ENCODE measurements at places on chromosomes 13 and 19.

DNA sequence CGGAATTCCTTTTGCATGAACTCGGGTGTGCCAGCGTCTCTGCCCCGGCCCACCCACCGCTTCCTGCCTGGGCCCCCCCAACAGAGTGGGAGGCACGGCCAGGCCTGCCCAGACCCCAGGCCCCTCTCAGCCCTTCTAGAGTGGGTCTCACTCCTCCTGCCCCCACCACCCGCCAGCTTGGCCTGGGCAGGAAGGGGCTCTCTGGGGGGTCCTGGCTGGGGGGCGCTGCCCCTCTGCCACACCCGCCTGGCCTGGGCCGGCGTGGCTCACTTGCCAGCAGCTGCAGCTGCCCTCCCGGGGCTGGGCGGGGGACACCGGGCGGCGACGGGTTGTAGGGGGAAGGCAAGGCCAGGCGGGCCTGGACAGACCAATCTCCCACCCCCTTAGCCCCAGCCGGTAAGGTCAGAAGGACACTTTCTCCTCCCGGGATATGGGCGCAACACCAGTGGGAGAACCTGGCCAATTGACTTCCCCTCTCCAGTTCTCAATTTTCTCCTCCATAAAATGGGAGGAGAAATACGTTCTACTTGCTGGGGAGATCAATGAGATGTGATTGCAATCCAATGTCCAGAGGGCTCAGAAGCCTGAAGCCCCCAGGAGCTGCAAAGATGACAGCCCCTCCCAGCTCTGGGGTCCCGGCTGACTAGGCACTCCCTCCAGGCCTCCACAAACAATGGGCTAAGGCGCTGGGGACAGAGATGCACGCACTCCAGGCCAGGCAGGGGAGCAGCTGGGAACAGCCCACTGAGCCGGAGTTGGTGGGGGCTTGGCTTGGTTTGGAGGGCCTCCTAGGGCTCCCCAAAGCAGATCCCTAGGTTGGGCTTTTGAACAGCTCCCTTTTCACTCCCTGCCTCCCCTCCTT is 2.4 kb downstream of the CRLF1 start:
- DNase-seq: no peak

GRCh38 chr19:5271145-5271544 is 69.5 kb downstream of the PTPRS start:
- DNase-seq: no peak

DNA sequence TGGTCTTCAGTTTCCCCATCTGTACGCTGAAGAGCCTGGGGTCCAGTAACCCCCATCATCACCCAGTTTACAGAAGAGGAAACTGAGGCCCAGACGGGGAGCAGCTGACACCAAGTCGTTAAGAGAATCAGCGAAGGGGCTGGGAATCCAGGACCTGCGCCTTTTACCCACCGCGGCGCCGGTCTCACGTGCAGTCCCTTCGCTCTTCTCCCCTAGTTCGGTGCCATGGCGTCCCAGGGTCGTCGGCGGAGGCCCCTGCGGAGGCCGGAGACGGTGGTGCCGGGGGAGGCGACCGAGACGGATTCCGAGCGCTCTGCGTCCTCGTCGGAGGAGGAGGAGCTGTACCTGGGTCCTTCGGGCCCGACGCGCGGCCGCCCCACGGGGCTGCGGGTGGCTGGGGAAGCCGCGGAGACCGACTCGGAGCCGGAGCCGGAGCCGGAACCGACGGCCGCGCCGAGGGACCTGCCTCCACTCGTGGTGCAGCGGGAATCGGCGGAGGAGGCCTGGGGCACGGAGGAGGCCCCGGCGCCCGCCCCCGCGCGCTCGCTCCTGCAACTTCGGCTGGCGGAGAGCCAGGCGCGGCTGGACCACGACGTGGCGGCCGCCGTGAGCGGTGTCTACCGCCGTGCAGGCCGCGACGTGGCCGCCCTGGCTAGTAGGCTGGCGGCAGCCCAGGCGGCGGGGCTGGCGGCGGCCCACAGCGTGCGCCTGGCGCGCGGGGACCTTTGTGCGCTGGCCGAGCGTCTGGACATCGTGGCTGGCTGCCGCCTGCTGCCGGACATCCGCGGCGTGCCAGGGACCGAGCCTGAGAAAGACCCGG is 698 bp downstream of the BLOC1S3 start:
- DNase-seq: no peak

- DNase-seq: no peak
Measured at GRCh38 chr19:33374236-33374714, 766 bp downstream of the CEBPG start.

DNA sequence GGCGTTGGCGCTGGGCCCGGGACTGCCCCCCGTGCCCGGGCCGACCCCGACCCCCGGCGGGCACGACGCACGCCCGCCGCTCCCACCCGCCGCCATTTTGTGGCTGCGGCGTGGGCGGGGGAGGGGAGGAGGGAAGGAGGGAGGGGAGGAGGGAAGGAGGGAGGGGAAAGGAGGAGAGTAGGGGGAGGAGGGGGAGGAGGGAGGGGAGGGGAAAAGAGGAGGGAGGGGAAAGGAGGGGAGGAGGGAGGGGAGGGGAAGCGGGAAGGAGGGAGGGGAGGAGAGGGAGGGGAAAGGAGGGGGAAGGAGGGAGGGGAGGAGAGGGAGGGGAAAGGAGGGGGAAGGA is at the start of gene BTBD2:
BTBD2 (minus strand) TSS at position 107 of the 343 bp plus-strand sequence; CDS start at position 96, 11 bp downstream.
- no peak for DNase-seq

- DNase-seq: no peak
Measured at GRCh38 chr13:40452038-40452666, 214.3 kb downstream of the FOXO1 start.

GRCh38 chr13:38213314-38213713 is 136.3 kb upstream of the UFM1 start:
- no peak for DNase-seq

GRCh38 chr13:112343591-112343990 is 32.6 kb upstream of the SPACA7 start:
- no peak for DNase-seq

DNA sequence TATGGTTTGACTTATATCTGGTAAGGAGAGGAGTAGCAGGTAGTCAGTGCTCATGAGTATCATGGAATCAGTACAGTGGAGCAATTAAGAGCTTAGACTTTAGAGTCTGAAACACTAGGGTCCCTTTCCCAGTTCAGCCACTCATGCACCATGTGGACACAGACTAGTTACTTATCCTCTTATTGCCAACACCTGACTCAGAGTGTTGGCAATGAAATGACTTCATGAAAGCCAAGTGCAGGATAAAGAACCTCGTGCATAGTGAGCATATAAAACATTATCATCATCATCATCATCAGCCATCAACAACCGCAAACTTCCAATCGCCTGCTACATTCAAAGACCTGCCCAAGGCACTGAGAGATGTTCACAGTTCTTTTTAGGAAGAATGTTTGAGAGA is 164.2 kb downstream of the FOXO1 start:
- DNase-seq: no peak

GRCh38 chr13:33119856-33120543 is 103.8 kb downstream of the KL start:
- DNase-seq: no peak

DNA sequence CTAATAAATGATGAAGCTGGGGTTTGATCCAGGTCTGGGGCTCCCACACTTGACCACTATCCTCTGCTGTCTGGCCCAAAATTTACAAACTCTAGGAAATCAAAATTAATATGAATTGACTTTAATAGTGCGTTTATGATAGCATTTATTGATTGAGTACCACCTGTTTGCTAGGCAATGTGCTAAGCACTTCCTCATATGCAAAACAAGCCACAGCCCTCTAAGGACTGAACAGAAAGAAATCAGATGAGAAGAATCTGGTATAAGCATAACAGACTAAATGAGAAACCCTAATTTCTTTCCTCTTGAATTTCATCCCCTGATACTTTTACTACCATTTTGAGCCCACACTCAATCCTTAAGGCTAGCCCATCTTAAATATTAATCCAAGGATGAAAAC is 6.6 kb upstream of the MLNR start:
- no peak for DNase-seq

GRCh38 chr19:46660551-46661019 is 397 bp downstream of the DACT3 start:
- no peak for DNase-seq

DNA sequence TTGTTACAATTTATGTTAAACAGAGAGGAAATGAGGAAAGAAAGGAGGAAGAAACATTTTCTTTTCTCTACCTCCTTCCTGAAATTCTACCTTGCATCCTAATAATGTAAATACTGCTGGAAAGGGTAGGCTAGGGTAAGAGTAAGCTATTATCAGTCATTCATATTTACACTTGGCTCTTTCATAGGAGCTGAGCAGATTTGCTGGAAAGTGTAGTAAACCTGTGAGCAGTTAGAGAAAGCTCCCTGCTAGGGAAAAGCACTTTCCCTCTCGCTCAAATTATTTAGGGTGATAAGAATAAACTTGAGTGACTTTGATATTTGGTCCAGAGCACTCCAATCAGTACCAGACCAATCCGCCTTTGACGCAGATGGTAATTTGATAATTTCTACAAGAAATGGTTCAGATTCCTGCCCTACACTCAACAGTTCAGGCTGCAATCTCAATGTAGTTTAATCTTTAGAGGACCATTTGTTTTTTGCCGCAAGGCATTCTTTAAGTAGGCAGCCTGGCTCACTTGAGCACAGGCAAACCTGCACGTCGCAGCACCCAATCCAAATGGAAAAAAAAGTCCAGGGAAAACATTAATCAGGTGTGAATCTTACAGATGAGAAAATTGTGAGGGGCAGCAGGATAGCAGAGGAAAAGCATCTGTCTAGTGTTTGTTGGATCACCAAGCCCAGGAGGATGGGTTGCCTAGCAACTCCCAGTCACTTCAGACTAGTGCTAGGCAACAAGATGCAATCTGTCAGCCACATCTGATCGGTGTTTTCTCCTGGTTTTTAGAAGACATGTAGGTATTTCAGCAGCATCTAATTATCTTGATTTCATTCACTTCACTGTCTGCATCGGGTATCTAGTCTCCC is 68.6 kb upstream of the KL start:
- DNase-seq: peak; percentile 8

- DNase-seq: peak; percentile 67
Measured at GRCh38 chr19:18317961-18318800, 4.7 kb downstream of the LSM4 start.

- DNase-seq: no peak
Measured at GRCh38 chr13:69324090-69324886, 783.3 kb upstream of the ATXN8OS start.

DNA sequence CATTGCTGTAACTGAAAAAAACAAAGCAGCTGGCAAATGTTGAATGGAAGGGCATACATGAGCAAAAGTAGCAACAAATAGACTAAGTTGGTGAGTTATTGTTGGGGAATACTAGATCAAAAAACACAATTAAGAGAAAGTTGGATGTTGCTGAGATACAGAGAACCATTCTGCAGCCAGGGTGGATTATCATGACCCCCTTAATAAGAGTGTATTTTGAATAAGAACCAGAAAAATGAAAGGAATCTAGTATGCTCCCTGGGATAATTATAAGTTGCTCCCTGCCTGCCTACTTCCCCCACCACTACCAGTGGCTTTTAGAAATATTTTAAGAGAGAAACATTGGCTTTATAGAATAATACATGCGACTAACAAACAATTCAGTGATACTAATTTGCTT is 14.5 kb upstream of the TRPC4 start:
- no peak for DNase-seq

DNA sequence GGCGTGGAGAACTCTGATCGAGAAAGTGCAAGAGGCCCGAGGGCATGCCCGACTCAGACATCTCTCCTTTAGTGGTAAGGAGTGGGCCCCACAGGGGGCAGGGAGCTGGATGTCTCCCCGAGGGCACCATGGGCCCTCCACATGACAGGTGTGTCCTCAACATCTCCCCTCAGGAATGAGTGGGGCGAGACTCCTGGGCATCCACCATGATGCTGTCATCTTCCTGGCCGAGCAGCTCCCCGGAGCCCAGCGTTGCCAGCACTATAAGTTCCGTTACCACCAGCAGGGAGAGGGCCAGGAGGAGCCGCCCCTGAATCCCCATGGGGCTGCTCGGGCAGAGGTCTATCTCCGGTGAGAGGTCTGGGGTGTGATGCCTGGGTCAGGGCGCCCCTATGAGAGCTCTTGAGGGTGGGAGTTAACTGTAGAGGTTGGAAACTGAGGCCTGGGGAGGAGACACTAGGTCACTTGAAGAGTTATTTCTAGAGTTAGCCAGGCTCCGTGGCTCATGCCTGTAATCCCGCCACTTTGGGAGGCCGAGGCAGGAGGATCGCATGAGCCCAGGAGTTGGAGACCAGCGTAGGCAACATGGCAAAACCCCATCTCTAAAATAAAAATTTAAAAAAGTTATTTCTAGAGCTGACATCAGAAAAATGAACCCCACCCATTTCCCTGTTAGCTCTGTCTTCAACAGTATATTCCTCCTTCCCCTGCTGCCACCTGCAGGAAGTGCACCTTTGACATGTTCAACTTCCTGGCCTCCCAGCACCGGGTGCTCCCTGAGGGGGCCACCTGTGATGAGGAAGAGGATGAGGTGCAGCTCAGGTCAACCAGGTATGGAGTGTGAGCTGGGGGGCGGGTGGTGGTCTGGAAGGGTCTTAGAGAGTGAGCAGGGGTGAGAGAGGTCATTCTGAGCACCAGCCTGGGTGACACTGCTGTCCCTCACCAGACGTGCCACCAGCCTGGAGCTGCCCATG is 5.1 kb downstream of the IGFLR1 start:
- no peak for DNase-seq

DNA sequence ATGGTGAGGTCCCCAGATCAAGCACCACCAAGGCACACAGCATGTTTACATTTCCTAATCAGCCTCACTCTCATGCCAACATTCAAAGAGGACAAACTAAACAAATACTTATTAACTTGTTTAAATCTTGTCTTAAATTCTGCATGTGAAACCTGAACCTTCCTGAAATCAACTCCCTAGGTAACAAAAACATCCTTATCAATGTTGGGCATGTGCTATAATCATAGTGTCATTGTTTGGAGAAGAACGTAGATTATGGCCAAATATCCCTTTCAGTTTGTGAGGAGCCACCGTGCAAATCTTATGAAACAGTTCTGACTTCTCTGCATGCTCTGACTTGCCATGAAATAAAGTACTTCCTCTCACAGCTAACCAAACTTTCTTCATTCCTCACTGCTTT is 123.8 kb downstream of the NDFIP2 start:
- DNase-seq: no peak

DNA sequence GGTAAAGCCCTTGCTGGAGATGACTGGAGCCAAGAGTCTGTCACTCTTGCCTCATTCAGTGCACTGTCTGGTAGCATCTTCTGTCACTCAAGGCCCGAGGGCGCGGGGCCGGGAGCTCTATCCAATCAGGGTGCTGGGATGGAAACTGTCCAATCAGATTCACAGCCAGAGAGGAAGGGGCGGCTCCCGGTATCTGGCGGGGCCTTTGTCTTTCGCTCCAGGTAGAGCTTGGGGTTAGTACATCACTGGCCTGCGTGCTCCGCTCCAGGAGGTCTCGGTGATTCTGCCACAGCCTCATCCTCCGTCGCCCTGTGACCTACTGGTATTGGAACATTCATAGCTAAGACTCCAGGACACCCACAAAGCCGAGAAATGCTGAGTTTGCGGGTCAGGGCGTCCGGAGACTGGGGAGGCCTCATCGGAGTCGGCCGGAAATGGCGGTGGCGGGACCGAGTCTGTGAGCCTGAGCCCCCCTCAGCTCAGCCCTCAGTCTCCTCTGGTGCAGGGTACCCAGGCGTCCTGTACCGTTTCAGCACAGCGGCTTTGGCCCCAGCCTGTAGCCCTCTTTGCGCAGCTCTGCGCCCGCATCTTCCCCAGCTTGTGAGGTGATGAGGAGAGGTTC is 20.6 kb upstream of the ZNF430 start:
- DNase-seq: peak; percentile 81

GRCh38 chr19:31504221-31504620 is 155.0 kb upstream of the TSHZ3 start:
- DNase-seq: no peak
